ENCODE measurements at places on chromosomes 6 and 20. TPM values are rescaled to one million over a fixed set of nuclear protein-coding genes. Genes with fewer than 3 reads are reported as not detected.

- H3K4me3 ChIP-seq: peak overlapping the region; percentile 32
- no peak for DNase-seq
- peak overlapping the region; percentile 26 for H3K27ac ChIP-seq
- peaks cover 43% of the 10 kb centered on the region for H3K27me3 ChIP-seq
Observed at GRCh38 chr6:166862287-166862977, 93.9 kb downstream of the RNASET2 start.

The AIF1 gene
- total RNA-seq: not detected

- no peak for DNase-seq
- no peak overlapping the region for H3K27ac ChIP-seq
- H3K27me3 ChIP-seq: peaks cover 11% of the 10 kb centered on the region
- no peaks in the 10 kb centered on the region for H3K4me1 ChIP-seq
Observed at GRCh38 chr20:59361411-59361810, 61.0 kb downstream of the EDN3 start.

DNA sequence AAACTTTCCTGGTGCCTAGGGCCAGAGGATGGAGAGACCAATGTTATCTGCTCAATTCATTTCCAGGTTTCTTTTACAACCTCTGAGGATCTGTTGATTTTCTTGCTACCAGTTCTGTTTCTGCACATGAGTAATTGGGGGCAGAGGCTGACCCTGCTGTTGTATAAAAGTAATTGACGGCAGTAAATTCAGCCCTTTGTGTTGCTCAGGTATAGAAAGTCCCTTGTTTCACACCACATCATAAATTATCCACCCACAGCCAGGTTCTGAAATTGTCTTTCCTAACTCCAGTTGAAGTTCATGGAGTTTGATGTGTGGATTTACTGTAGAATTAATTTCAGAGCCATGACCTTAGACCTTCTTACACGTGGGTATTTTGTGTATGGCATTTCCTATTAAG, 107.4 kb upstream of the GRIK2 start:
- no peak overlapping the region for H3K4me3 ChIP-seq
- H3K27ac ChIP-seq: no peak overlapping the region
- H3K4me1 ChIP-seq: no peaks in the 10 kb centered on the region
- no peaks in the 10 kb centered on the region for H3K27me3 ChIP-seq
- DNase-seq: peak; percentile 37

GRCh38 chr6:126064257-126064747, 78.0 kb downstream of the TRMT11 start:
- no peaks in the 10 kb centered on the region for H3K36me3 ChIP-seq
- H3K27ac ChIP-seq: no peak overlapping the region
- H3K27me3 ChIP-seq: no peaks in the 10 kb centered on the region
- DNase-seq: no peak
- no peak overlapping the region for H3K4me3 ChIP-seq
- H3K4me1 ChIP-seq: no peaks in the 10 kb centered on the region

DNA sequence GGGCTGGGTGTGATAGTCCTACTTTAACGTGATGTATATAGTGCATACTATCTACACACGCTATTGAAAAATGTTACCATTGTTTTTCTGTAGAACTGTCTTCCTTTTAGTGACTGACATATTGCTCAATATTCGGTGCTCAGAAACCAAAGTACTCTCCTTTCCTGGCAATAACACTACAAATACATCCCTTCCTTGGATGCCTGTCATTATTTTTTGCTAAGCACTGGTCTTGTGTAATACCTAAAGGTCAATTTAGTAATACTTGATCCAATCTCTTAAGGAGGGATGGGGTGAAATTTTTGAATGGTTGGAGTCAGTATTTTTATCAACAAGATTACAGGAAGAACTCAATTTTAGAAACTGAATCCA, 23.9 kb downstream of the CNR1 start:
- H3K4me1 ChIP-seq: no peaks in the 10 kb centered on the region
- H3K36me3 ChIP-seq: no peaks in the 10 kb centered on the region
- H3K27me3 ChIP-seq: no peaks in the 10 kb centered on the region
- no peak for DNase-seq
- H3K27ac ChIP-seq: no peak overlapping the region

The CTNNBL1 gene
- total RNA-seq: 49.0 TPM

DNA sequence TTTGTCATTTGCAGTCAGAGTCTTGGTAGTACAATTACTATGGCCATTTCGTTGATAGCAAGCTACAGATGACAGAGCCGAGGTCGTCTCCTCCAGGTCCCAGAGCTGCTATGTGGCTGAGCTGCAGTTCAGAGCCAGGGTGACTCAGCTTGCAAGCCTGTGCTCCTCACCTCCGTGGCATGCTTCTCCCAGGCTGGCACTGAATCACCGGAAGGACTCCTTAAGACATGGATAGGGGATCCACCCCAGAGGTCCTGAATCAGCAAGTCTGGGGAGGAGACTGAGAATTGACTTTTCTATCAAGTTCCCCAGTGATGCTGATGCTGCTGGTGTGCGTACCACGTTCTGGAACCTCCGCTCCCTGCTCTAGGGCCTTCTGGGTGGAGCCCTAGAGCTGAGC, 291.2 kb downstream of the CDH26 start:
- no peaks in the 10 kb centered on the region for H3K4me1 ChIP-seq
- no peak overlapping the region for H3K27ac ChIP-seq
- DNase-seq: no peak
- no peaks in the 10 kb centered on the region for H3K27me3 ChIP-seq
- H3K4me3 ChIP-seq: no peak overlapping the region

GRCh38 chr6:12208190-12208589, 82.0 kb upstream of the EDN1 start:
- H3K27me3 ChIP-seq: no peaks in the 10 kb centered on the region
- no peaks in the 10 kb centered on the region for H3K36me3 ChIP-seq
- DNase-seq: peak; percentile 12

The SLC18B1 gene
- 12.8 TPM for total RNA-seq

- H3K36me3 ChIP-seq: no peaks in the 10 kb centered on the region
- no peaks in the 10 kb centered on the region for H3K27me3 ChIP-seq
Observed at GRCh38 chr20:24986436-24987015, 6.0 kb downstream of the APMAP start.

The SYNDIG1 gene
- not detected for total RNA-seq

GRCh38 chr6:56146086-56146485, 101.3 kb downstream of the COL21A1 start:
- no peaks in the 10 kb centered on the region for H3K36me3 ChIP-seq
- H3K27me3 ChIP-seq: no peaks in the 10 kb centered on the region
- H3K4me3 ChIP-seq: no peak overlapping the region
- H3K4me1 ChIP-seq: no peaks in the 10 kb centered on the region
- no peak overlapping the region for H3K27ac ChIP-seq

The GSTA2 gene
- not detected for total RNA-seq

GRCh38 chr6:103522045-103522444, 1337.7 kb downstream of the HACE1 start:
- no peak for DNase-seq
- H3K27ac ChIP-seq: no peak overlapping the region
- no peak overlapping the region for H3K4me3 ChIP-seq
- H3K36me3 ChIP-seq: no peaks in the 10 kb centered on the region

The HLA-DOA gene
- total RNA-seq: 7.9 TPM

DNA sequence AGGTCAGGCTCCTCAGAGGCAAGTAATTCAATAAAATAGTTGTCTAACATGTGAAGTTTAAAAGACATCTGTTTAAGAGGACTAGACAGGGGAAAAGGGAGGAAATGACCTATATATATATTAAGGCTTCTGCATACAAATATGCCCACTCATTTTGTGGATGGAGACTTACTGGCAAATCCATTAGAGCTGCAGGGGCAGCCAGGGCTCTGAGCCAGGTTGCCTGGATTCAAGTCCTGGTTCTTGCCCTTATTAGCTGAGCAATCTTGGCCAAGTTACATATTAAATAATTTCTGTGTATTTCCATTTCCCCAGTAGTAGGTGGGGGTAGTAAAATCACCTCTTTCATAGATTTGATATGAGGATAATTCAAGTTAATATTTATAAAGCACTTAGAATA, 287.0 kb upstream of the RIMS1 start:
- no peak overlapping the region for H3K27ac ChIP-seq
- H3K27me3 ChIP-seq: no peaks in the 10 kb centered on the region
- no peaks in the 10 kb centered on the region for H3K4me1 ChIP-seq
- H3K36me3 ChIP-seq: no peaks in the 10 kb centered on the region
- no peak overlapping the region for H3K4me3 ChIP-seq

GRCh38 chr6:14450133-14450504, 332.5 kb downstream of the CD83 start:
- DNase-seq: no peak
- no peaks in the 10 kb centered on the region for H3K27me3 ChIP-seq
- H3K4me1 ChIP-seq: peaks cover 20% of the 10 kb centered on the region
- H3K4me3 ChIP-seq: no peak overlapping the region

GRCh38 chr6:160014869-160015182, 45.9 kb downstream of the IGF2R start:
- no peak overlapping the region for H3K4me3 ChIP-seq
- H3K27ac ChIP-seq: no peak overlapping the region
- no peaks in the 10 kb centered on the region for H3K27me3 ChIP-seq
- no peaks in the 10 kb centered on the region for H3K36me3 ChIP-seq

GRCh38 chr6:14025160-14025559, 92.4 kb upstream of the CD83 start:
- H3K36me3 ChIP-seq: no peaks in the 10 kb centered on the region
- no peaks in the 10 kb centered on the region for H3K4me1 ChIP-seq
- DNase-seq: no peak

- no peaks in the 10 kb centered on the region for H3K36me3 ChIP-seq
- no peak for DNase-seq
- no peak overlapping the region for H3K27ac ChIP-seq
- no peak overlapping the region for H3K4me3 ChIP-seq
- H3K27me3 ChIP-seq: no peaks in the 10 kb centered on the region
- H3K4me1 ChIP-seq: no peaks in the 10 kb centered on the region
Observed at GRCh38 chr6:151142676-151143075, 97.1 kb upstream of the AKAP12 start.

GRCh38 chr6:15626878-15627674, 35.8 kb downstream of the DTNBP1 start:
- H3K36me3 ChIP-seq: no peaks in the 10 kb centered on the region
- DNase-seq: no peak
- H3K4me3 ChIP-seq: no peak overlapping the region
- H3K27ac ChIP-seq: no peak overlapping the region
- H3K27me3 ChIP-seq: no peaks in the 10 kb centered on the region
- peaks cover 29% of the 10 kb centered on the region for H3K4me1 ChIP-seq

DNA sequence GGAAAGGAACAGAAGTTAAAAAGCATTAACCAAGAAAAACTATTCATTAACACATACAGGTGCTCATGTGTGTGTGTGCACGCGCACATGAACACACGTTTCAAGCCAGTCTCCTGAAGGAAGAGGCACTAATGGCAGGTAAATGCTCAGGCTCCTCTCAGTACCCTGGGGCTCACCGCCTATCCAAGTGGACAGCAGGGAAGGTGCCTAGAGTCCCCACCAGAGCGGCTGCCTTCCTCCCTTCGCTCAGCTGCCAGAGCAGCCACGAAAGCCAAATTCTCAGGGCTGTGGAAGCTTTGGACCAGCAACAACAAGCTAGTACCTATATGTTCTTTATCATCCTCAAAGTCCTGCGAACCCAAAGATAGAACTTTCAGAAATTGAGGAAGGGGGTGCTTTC, 42.6 kb downstream of the PLCG1 start:
- no peak overlapping the region for H3K4me3 ChIP-seq
- H3K4me1 ChIP-seq: peaks cover 16% of the 10 kb centered on the region
- no peak for DNase-seq
- H3K36me3 ChIP-seq: no peaks in the 10 kb centered on the region
- H3K27ac ChIP-seq: no peak overlapping the region

GRCh38 chr20:52963131-52963530, 9.0 kb upstream of the TSHZ2 start:
- no peak overlapping the region for H3K4me3 ChIP-seq
- no peaks in the 10 kb centered on the region for H3K27me3 ChIP-seq
- H3K36me3 ChIP-seq: no peaks in the 10 kb centered on the region
- H3K27ac ChIP-seq: no peak overlapping the region
- no peaks in the 10 kb centered on the region for H3K4me1 ChIP-seq

The MLN gene
- not detected for total RNA-seq

The ZCCHC3 gene
- total RNA-seq: 6.6 TPM

GRCh38 chr6:44739181-44739580, 351.7 kb downstream of the CDC5L start:
- H3K36me3 ChIP-seq: no peaks in the 10 kb centered on the region
- H3K27ac ChIP-seq: no peak overlapping the region
- no peaks in the 10 kb centered on the region for H3K27me3 ChIP-seq
- H3K4me1 ChIP-seq: peaks cover 6% of the 10 kb centered on the region
- no peak overlapping the region for H3K4me3 ChIP-seq
- DNase-seq: no peak

The PIM1 gene
- total RNA-seq: 102 TPM

GRCh38 chr6:117545161-117545595, 57.1 kb downstream of the GOPC start:
- H3K27me3 ChIP-seq: no peaks in the 10 kb centered on the region
- no peaks in the 10 kb centered on the region for H3K36me3 ChIP-seq
- no peaks in the 10 kb centered on the region for H3K4me1 ChIP-seq
- no peak overlapping the region for H3K27ac ChIP-seq
- no peak for DNase-seq

DNA sequence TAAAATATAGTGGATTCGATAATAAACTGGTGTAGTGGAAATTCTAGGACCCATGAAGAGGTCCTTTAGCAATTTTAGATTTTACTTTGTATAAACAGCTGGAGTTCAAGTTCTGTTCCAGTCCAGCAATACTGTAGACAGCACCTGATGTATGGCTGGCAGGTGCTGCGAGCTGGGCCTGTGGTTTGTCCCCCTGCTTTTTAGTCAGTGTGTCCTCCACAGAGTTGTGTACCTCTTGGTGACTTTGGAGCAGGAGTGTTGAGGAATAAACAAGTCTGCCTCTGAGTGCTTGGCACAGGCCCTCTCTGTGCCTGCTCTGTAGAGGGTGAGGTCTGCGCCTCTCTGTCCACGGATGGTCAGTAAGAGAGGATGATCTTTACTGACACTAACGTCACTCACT, 13.8 kb downstream of the STX16 start:
- H3K4me3 ChIP-seq: no peak overlapping the region
- DNase-seq: no peak
- H3K27me3 ChIP-seq: no peaks in the 10 kb centered on the region
- H3K36me3 ChIP-seq: peaks cover 13% of the 10 kb centered on the region
- no peak overlapping the region for H3K27ac ChIP-seq
- no peaks in the 10 kb centered on the region for H3K4me1 ChIP-seq

- peaks cover 3% of the 10 kb centered on the region for H3K4me1 ChIP-seq
- peak; percentile 19 for DNase-seq
- H3K27me3 ChIP-seq: no peaks in the 10 kb centered on the region
- H3K4me3 ChIP-seq: no peak overlapping the region
Observed at GRCh38 chr6:8375916-8376315, 59.4 kb downstream of the SLC35B3 start.

The CST8 gene
- total RNA-seq: not detected

The LINC00237 gene
- total RNA-seq: not detected

- H3K4me1 ChIP-seq: peaks cover 29% of the 10 kb centered on the region
- no peaks in the 10 kb centered on the region for H3K36me3 ChIP-seq
- H3K27me3 ChIP-seq: no peaks in the 10 kb centered on the region
- no peak overlapping the region for H3K4me3 ChIP-seq
Observed at GRCh38 chr20:33474963-33475362, 14.9 kb upstream of the CBFA2T2 start.

DNA sequence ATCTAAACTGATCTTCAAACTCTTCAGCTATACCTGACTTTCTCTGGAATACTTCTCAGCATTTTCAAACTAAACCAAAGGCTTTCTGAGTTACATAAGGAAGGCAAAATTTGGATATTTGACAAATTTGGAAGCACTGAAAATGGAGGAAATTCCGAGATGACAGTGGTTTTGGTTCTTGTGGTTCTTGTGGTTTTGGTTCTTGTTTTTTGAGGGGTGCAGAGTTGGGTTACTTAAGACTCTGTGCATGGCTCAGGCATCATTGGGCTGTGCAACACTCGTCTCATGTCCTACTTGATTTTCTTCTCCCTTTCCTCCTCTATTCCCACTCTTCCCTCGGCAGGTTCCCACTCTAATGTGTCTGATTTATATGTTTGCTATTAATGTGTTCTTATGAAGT, 78.0 kb downstream of the SLC22A3 start:
- no peaks in the 10 kb centered on the region for H3K36me3 ChIP-seq
- DNase-seq: no peak
- H3K4me3 ChIP-seq: no peak overlapping the region
- H3K27me3 ChIP-seq: no peaks in the 10 kb centered on the region
